SJSA1 (cell line): ENCODE measurements at places on chromosomes 3 and 15. TPM values are rescaled to one million over a fixed set of nuclear protein-coding genes. Genes with fewer than 3 reads are reported as not detected.

The ASB7 gene
- 8.6 and 11.4 TPM in 2 replicates for total RNA-seq

The MORC1 gene
- total RNA-seq = not detected in 2 replicates

The TIMMDC1 gene
- 48.3 and 99.5 TPM in 2 replicates for total RNA-seq

The FURIN gene
- 75.0 and 92.8 TPM in 2 replicates for total RNA-seq

The ST3GAL6 gene
- not detected in 2 replicates for total RNA-seq

The HRH1 gene
- total RNA-seq = 15.9 and 21.9 TPM in 2 replicates

The MAN2A2 gene
- total RNA-seq = 0.85 and 3.9 TPM in 2 replicates

The SCAANT1 gene
- total RNA-seq = not detected in 2 replicates

The WDR49 gene
- not detected in 2 replicates for total RNA-seq

The GOLGA8K gene
- total RNA-seq = not detected in 2 replicates

The FOXB1 gene
- not detected in 2 replicates for total RNA-seq

The HYAL1 gene
- 0.18 TPM in 1 of 2 replicates, not detected in the other for total RNA-seq

The GPD1L gene
- total RNA-seq = 7.4 and 9.2 TPM in 2 replicates

GRCh38 chr15:70513819-70514218 is 249.5 kb downstream of the UACA start:
- no peak for DNase-seq

GRCh38 chr15:86557018-86557550 is 477.4 kb downstream of the AGBL1 start:
- DNase-seq = no peak

- no peak for DNase-seq
These were observed 86.7 kb downstream of the ST8SIA2 start for GRCh38 chr15:92480361-92480760.

GRCh38 chr3:186882881-186883685 is 40.6 kb downstream of the ADIPOQ start:
- DNase-seq = peak; percentile 59

DNA sequence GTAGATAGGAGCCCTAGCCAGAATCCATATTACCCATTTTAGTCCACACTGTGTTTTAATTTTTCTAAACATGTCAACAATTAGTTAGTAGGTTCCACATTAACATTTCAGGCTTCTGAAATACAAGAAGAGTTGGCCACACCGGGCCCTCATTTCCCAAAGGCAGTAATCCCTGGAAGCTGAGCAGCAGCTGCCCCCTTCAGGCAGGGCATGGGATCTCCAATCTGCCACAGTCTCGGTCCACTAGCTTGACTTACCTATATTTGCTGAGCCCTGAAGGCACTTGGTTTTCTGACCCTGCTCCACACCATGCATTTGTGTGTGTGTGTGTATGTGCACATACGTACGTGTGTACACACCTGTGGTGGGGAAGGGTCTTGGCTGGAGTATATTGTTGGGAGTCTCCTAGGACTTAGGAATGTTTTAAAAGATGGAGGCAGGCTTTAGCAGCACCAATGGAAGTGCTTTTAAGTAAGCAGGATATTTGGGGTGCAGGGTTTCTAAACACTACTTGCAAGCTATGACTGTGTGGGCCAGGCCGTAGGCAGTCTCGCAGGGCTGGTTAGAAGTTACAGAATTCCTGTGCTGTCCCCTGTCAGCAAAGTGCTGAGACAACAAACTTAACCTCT is 71.2 kb upstream of the SOX14 start:
- peak; percentile 15 for DNase-seq

DNA sequence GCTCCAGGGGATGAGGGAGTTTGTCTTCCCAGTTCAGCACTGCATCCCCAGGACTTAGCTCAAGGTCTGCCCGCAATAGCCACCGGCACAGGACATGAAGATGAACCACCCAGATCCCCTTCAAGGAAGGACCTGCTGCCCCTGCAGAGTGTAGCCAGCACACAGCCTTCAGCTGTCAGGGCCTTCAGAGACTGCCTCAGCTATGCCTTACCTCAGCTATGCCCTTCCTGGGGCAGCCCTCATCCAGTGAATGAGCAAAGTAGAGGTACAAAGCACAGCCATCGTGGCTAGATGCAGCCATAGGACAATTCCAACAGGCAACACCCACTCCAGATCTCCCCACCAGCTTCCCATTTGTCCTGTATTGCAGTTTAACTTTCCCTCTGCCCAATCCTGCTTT is 291.2 kb upstream of the STT3B start:
- no peak for DNase-seq

- no peak for DNase-seq
These were observed 68.1 kb downstream of the PFN2 start for GRCh38 chr3:149902498-149903139.

- no peak for DNase-seq
These were observed 118.9 kb upstream of the CCDC54 start for GRCh38 chr3:107258300-107258699.

DNA sequence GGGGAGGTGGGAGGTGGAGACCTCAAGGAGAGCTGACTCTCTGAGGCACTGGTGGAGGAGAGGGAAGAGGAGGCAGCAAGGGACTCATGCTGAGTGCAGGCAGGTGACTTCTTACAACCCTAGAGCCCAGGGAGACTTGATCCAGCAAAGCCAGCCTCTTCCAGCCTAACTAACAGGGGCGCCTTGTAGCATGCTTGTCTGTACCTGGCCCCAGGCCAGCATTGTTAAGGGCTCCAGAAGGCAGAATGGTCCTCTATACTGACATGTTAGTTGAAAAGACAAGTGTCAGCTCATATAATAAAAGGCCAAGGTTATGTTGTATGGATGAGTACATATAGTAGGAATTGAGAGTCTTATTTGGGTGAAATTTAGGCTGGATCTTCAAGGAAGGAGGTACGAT is 65.4 kb downstream of the CHDH start:
- DNase-seq = no peak

DNA sequence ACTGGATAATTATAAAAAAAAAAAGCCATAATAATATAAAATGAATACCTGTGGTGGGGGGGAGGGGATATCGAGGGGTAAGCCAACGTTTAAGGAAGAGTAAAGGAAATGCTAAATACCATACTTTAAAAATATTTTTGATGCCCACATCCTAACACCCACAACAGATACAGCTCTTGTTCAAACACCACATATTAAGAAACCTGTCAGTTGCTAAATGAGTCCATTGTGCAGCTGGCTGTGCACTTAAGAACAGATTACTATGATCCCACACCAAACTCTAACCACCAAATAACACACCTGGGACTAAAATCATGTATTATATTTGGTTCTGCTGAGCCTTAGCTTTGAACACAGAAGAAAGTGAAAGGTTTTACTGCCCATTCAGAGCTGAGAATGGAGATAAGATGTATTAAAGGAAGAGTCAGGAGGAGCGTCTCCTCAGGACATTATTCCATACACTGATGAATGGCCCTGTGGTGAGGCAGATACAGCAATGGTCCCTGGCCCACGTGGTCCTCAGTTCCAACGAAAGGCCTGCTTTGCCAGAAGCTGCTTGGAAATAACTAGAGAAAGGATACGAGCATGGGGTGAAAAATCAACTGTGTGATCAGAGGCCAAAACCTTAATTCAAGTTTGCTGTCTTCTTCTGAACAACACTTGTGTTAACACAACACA is 515.4 kb downstream of the FOXP1 start:
- no peak for DNase-seq

- no peak for DNase-seq
These were observed 21.6 kb upstream of the ZNF280D start for GRCh38 chr15:56754772-56755370.

DNA sequence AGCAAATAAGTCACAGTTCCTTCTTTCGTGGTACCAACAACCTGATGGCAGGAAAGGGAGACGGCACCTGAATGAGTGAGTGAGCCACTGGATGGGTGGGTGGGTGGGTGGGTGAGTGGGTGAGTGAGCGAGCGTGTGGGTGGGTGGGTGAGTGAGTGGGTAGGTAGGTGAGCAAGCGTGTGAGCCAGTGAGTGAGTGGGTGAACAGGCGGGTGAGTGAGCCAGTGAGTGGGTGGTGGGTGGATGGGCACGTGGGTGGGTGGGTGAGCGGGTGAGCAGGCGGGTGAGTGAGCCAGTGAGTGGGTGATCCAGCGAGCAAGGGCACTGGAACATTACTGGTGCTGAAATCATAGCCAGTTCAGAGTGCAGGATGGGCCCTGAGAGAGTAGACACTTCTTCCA is 152.8 kb downstream of the MEGF11 start:
- no peak for DNase-seq

DNA sequence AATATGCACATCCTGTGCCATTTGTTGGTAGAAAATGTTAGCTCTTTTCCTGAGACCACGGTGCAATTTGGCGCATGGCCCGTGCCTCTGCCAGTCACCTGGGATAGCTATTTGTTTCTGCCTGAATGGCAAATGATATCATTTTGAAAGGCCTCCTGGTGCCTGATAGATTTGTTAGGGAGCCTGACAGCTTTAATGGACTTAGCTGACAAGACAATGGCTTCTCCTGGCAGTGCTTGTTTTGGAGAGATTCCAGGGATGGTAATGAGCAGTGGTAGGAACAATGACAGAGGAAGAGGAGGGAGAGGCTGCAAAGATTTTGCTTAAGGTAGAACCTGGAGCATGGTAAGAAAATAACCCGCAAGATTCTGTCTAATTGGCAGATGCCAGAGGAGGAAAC is 268.5 kb downstream of the CLSTN2 start:
- DNase-seq = no peak

DNA sequence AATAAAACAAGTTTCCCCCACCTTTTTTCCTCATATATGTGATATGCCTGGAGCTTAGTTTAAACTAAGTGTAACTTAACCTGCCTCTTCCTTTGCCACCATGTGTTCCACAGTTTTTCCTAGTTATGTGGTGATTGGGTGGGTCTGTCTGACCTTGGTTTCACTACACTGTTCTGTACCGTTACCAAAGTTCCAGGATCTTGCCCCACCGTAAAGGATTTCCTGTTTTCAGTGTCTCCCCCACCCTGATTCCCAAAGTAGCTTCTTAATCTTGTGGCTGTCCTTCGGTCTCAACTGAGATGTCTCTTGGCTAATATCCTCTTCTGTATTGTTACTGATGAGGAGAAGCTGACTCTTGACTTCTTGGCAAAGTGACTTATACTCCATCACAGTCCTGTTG is 6.4 kb upstream of the MGA start:
- no peak for DNase-seq

DNA sequence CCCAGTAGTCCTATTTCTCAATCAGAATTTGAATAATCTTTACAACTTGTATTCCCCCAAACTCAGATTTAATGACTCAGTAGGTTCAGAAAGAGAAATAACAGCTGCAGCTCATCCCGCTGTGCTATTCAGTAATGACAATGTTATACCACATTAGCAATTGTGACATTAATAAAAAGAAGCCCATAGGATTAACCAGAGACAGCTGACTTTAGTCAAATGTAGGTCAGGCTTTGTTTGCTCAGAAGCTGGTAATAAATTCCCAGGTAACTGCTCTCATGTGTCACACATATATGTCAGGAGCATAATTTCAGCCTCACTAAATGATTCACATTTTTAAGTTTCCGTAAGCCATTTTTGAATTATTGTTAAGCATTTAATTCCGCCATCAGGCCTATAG is 222.0 kb upstream of the UBE2E2 start:
- DNase-seq = no peak

- no peak for DNase-seq
These were observed at the start of gene MYZAP for GRCh38 chr15:57591822-57592367. Gene MYZAP, plus strand, starts transcription at chr15:57591904. Its CDS starts 131 bp downstream, at chr15:57592035.

GRCh38 chr3:184299488-184300377 is 692 bp downstream of the PSMD2 start:
- peak; percentile 26 for DNase-seq

DNA sequence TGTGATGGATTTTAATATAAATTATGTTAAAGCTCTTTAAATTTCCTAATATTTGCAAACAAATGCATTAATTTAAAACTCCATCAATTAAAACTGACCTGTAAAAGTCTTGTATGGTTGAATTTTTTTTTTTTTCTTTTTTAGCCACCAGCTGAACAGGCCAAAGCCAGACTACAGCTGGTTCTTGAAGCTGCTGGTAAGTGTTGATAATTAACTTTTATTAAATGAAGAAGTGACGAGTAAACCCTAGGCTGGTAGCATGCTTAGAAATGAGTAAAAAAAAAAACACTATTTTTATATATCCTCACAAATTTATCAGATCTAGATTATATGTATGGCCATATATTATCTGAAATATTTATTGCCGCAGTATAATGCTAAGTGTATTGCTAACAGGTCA is 216.3 kb upstream of the MLF1 start:
- no peak for DNase-seq

DNA sequence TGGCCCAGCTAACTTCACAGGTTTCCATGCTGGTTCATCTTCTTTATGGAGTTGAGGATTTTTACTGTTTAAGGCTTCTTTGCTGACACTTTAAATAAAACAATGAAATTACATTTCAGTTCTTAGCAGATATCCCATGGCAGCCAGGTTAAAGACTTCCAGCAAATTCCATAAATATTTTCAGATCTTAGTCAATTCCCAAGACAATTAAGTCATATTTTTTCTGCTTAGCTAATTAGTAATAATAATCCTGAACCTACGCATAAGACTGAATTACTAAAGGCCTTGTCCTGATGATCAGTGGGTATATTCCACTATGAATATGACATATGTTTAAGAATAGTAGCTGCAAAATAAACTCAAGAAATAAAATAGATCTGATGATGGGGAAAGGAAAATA is 83.3 kb downstream of the NR2E3 start:
- DNase-seq = no peak

GRCh38 chr3:117495620-117496019 is 786.0 kb downstream of the TUSC7 start:
- no peak for DNase-seq

DNA sequence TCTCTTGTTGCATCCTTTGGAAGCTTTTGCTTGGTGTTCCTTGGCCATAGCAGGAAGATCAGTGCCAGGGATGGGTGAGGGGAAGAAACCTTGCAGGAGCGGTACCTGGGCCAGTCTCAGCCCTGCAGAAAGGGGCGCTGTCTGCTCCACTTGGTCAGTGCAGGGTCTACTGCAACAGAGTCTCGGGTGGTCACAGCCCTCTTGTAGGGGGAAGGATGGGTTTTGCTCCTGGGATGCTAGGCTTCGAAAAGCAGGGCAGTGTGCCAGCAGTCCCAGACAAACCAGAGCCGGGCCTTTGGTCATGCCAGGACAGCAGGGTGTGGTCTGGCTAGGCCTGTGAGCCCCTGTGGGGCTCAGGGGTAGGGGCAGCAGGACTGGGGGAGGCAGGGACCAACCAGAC is 186.7 kb downstream of the APBA2 start:
- no peak for DNase-seq

DNA sequence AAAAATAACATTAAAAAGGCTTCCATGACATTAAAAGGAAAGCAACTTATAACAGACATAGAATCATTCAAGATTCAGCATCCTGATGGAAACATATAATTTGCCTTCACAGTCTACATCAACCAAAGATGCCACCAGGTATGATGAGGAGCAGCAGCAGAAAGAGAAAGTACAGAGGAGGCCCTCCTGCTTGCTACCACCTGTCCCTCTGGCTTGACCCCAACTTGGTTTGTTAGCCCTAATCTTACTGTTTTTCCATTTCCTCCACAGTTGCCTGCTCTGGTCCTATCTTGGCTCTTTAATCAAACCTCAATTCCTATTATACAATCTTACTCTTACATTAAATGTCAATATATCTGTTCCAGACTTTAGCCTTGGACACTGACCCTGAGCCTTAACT is 171.3 kb downstream of the DPH6 start:
- DNase-seq = no peak
